Uterus (tissue), 4 donors: ENCODE measurements at places on chromosomes 6 and 20. TPM values are rescaled to one million over a fixed set of nuclear protein-coding genes. Genes with fewer than 3 reads are reported as not detected.
A peak's percentile ranks its signal among the peaks of the same experiment; 100 is the strongest.

SCUBE3 gene
- not detected for total RNA-seq

BMP6 gene
- 5.6 TPM for total RNA-seq

TTBK1 gene
- total RNA-seq, result 0.14 TPM

SLPI gene
- total RNA-seq, result 30.8 TPM

OSTM1 gene
- total RNA-seq, result 92.5 TPM

FAM83C gene
- not detected for total RNA-seq

MGME1 gene
- total RNA-seq, result 3.3 TPM

- H3K27me3 ChIP-seq, result no peaks in the 10 kb centered on the region
- no peaks in the 10 kb centered on the region for H3K36me3 ChIP-seq
- no peaks in the 10 kb centered on the region for H3K4me1 ChIP-seq
- DNase-seq, result no peak
- H3K4me3 ChIP-seq, result no peak overlapping the region
- no peak overlapping the region for H3K27ac ChIP-seq
Observed at GRCh38 chr20:54190217-54190616, 16.4 kb upstream of the CYP24A1 start.

DNA sequence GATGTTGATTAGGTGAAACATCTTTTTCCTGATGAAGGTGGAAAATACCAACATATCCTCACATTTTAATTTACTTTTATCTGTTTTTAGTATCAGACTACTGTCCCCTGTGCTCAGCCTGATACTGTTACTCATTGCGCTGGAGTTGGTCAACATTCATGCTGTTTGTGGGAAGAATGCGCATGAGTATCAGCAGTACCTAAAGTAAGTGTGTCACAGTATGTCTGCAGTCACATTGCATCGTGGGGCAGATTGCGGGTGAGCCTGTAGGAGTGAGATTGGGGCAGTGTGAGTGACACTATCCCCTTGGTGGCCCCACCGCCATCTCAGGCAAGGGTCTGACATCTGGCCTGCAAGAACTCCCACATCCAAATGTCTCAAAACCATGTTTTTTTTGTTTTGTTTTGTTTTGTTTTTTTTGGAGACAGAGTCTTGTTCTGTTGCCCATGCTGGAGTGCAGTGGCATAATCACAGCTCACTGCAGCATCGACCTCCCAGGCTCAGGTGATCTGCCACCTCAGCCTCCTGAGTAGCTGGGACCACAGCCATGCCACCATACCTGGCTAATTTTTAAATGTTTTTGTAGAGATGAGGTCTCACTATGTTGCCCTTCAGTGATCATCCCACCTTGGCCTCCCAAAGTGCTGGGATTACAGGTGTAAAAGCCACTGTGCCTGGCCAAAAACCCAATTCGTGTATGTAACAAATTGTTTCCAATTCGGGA lies 27.8 kb downstream of the ERMARD start:
- H3K27me3 ChIP-seq, result no peaks in the 10 kb centered on the region
- H3K27ac ChIP-seq, result no peak overlapping the region
- no peaks in the 10 kb centered on the region for H3K36me3 ChIP-seq

GRCh38 chr6:148440877-148441453 lies 98.3 kb downstream of the SASH1 start:
- no peak overlapping the region for H3K4me3 ChIP-seq
- peak overlapping the region; percentile 81 for H3K27ac ChIP-seq
- no peaks in the 10 kb centered on the region for H3K36me3 ChIP-seq

- H3K27me3 ChIP-seq, result no peaks in the 10 kb centered on the region
- no peak overlapping the region for H3K27ac ChIP-seq
- no peak overlapping the region for H3K4me3 ChIP-seq
- no peaks in the 10 kb centered on the region for H3K36me3 ChIP-seq
- no peaks in the 10 kb centered on the region for H3K4me1 ChIP-seq
Observed at GRCh38 chr6:92820601-92821000, 598.8 kb downstream of the EPHA7 start.

GRCh38 chr6:118748311-118749062 lies 97.1 kb upstream of the CEP85L start:
- H3K4me1 ChIP-seq, result no peaks in the 10 kb centered on the region
- no peak overlapping the region for H3K27ac ChIP-seq
- no peak for DNase-seq
- no peak overlapping the region for H3K4me3 ChIP-seq
- no peaks in the 10 kb centered on the region for H3K27me3 ChIP-seq

- H3K36me3 ChIP-seq, result no peaks in the 10 kb centered on the region
- H3K27ac ChIP-seq, result peak overlapping the region; percentile 32
- no peaks in the 10 kb centered on the region for H3K27me3 ChIP-seq
- DNase-seq, result peak; percentile 66
- no peaks in the 10 kb centered on the region for H3K4me1 ChIP-seq
Observed at GRCh38 chr20:18702736-18703135, 110.8 kb upstream of the SCP2D1 start.

DNA sequence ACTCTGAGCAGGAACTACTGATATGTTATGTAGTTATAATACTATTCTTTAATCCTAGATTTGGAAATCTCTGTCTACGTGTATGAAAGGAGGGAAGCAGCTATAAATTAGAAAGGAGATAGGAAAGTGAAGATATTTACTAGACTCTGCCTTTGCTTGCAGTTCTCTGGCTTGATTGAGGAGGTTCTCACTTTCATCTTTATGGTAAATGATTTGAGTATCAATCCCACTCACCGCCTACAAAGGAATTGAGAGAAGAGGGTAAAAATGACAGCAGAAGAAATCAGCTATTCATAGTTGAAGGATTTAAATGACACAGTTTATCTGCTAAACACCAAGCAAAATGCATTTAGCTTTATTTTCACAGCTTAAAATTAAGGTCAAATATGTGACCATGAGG lies 67.3 kb downstream of the FAM229B start:
- no peaks in the 10 kb centered on the region for H3K27me3 ChIP-seq
- DNase-seq, result no peak

DNA sequence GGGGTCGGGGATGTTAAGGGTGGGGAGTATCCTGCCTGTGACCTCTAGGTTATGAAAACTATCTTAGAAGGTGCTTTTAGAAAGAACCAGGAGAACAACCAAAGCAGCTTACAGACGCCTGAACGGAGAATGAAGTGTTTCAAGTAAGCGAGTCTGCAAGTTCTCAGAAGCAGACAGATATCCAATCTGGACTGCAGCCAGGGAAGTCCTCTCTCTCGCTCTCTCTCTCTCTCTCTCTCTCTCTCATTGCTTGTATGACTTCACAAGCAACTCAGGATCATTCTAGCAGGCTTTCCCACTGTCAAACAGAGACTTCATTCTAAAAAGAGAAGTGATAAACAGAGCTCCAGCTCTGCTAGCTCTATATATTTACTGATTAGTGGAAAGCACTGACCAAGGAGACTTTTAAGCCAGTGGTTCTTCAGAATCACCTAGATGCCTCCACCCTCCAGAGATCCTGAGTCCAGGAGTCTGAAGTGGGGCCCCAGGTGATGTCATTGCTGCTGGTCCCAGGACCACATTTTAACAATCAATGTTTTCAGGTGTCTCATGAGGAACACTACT lies 6.0 kb downstream of the TCF21 start:
- H3K36me3 ChIP-seq, result no peaks in the 10 kb centered on the region
- H3K4me3 ChIP-seq, result no peak overlapping the region
- H3K27me3 ChIP-seq, result no peaks in the 10 kb centered on the region

DNA sequence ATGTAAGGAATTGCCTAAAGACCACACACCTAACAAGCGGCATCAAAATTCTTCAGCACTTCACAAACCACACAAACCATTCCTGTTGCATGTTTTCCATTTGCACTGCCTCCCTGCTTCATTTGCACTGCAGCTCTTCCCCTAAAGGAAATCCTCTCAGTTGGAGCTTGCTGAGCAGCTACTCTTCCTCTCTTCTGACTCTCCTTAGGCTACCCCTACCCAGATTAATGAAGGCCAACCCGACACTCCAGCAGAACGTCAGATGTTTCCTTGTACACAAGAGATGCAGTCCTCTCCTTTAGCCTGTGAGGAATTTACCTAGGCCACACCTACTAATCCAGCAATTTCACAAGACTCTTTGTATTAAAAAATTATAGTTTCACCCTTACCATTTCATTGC lies 8.1 kb downstream of the BEND6 start:
- H3K36me3 ChIP-seq, result no peaks in the 10 kb centered on the region
- no peak overlapping the region for H3K4me3 ChIP-seq
- no peaks in the 10 kb centered on the region for H3K27me3 ChIP-seq
- DNase-seq, result no peak

DNA sequence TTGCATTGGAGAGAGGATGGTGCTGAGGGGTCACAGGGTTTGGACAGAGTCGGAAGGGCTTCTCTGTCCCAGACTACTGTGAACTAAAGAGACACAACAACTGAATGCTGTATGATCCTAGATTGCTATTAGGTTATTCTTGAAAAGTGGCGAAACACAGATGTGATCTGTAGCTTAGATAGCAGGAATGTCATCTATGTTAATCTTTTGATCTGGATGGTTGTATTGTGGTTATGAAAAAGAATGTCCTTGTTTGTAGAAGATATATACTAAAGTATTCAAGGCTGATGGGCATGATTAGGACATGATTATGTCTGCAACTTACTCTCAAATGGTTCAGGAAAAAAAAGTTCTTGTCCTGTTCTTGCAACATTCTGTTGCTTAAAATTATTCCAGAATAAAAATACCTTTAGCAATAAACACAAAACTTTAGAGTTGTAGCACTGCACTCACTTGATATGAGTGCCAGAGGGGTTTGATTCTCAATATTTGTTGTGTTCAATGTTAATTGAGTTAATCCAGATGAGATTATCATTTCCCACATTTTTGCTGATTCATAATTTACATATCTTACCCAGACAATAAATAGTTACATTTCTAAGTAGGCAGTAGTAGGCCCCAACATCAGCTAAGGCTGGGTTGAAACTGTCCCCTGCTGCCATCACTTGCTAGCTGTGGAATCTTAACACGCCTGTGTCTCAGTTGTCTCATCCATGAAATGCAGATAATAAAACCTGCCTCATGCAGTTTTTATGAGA lies 645.2 kb downstream of the KIF16B start:
- no peaks in the 10 kb centered on the region for H3K27me3 ChIP-seq
- H3K27ac ChIP-seq, result no peak overlapping the region
- H3K4me3 ChIP-seq, result no peak overlapping the region
- no peaks in the 10 kb centered on the region for H3K36me3 ChIP-seq
- DNase-seq, result no peak

GRCh38 chr6:43296780-43297497 lies 1.1 kb upstream of the SLC22A7 start:
- no peak for DNase-seq
- no peaks in the 10 kb centered on the region for H3K27me3 ChIP-seq
- H3K4me1 ChIP-seq, result no peaks in the 10 kb centered on the region
- H3K4me3 ChIP-seq, result no peak overlapping the region

GRCh38 chr6:3163248-3163594 lies 5.9 kb upstream of the TUBB2A start:
- DNase-seq, result no peak
- H3K27ac ChIP-seq, result peak overlapping the region; percentile 76
- H3K36me3 ChIP-seq, result no peaks in the 10 kb centered on the region
- peak overlapping the region; percentile 66 for H3K4me3 ChIP-seq
